Inflammatory macrophage (primary cell): ENCODE measurements at places on chromosomes 11 and 22.

DNA sequence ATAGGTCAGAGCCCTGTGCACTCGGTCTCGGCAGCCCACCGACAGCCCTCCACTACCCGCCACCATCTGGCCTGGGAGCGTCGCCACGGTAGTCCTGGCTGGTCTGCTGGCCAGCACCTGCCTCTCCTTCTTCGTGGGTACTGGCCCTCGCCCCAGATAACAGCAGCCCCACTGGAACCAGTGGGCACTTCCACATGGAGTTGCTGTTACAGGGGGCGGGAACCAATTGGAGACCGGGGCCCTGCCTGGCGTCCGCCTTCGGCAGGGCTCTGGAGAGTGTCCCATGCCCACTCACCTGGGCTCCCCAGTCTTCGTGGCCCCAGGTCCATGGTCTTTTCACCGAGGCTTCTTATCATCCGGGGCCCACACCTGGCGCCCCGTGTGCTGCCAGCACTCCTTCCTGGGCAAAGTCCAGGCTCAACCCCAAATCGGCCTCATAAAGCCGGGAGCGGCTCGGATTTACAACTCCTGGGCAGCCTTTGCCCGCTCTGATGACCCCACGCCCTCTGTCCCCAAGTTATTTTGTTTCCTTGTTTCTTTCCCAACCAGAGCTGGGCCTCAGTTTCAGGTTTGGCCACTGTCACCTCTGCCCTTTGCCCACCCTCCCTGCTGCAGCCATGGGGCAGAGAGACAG, 12.9 kb upstream of the EHD1 start:
- no peak for DNase-seq

DNA sequence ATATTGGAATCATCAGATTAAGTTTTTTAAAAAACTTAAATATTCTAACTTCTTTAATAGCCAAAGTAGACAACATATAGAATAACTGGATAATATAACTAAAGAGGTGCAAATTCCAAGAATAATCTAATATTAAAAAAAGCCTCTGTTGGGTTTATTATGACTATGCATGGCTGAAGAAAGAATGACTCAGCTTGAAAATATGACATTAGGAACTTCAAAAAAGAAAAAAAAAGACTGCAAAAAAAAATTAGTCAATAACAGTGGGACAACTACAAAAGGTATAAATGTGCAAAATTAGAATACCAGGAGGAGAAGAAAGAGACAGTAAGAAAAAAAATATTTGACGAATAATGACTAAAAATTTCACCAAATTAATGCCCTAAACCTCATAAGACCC, 1178.0 kb downstream of the JRKL start:
- no peak for DNase-seq

GRCh38 chr11:46616551-46617133, 385 bp downstream of the HARBI1 start:
- peak; percentile 64 for DNase-seq

DNA sequence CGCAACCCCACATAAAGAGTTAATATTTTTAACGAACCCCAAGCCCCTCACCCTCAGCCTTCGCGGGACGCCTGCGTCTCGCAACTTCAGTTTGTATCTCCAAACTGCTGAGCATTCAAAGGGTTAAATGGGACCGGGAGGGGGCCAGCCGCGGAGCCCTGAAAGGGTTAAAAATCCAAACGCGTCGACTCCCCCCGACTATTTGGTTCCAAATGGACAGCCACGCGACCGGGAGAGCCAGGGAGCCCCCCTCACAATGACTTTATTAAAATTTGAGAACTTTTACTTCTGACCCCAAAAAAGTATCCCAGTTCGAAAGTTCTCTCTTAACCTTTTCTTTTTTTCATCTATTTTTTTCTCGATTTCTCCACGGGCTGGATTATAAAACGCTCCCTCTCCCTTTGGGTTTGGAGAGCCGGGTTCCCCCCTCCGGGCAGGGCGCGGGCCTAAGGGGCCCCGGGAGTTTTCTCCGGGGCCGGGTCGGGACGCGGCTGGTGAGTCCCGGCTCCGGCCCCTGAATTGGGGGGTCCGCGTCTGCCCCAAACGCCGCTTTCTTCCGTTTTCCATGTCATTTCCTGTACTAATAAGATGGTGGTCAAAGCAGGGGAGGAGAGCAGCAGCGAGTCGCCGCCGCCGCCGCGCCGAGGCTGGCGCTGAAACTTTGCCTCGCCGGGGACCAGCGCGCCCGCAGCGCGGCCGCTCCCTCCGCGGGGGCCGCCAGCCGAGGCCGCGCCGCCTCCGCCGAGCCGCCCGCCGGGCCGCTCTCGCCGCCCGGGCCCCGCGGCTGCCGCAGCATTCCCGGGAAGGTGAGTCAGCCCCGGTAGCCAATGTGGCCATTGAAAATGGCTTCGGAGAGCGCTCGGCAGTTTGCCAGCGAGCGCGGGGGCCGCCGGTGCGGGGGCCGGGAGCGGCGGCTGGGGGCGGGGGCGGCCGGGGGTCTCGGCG, at the start of gene PRDM11:
TSS of gene PRDM11 (plus strand) at position 568 of the 945 bp plus-strand sequence. CDS start 35,128 bp downstream, outside the sequence.
- DNase-seq: peak; percentile 31

DNA sequence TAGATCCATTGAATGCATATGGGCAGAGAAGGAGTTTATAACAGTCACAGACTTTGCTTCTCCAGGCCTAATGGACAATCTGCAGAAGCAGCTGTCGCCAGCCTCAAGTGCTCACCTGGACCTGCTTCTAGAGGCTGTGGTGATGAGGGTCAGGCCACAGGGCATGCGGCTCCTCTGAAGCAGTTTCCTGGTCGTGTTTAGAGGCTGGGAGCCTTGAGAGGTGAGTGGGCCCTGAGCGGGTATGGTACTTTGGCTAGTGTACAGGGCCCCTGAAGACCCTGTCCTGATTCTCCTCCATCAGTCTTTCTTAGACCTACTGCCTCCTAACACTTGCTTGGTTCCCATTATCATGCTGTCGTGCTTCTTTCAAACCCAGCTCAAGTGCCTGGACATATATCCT, 41.2 kb downstream of the NXPE2 start:
- no peak for DNase-seq

GRCh38 chr11:111736181-111736590, 30.0 kb downstream of the PPP2R1B start:
- no peak for DNase-seq
